SK-N-SH (cell line): ENCODE measurements at places on chromosomes 12 and 14. TPM values are rescaled to one million over a fixed set of nuclear protein-coding genes. Genes with fewer than 3 reads are reported as not detected.

DNA sequence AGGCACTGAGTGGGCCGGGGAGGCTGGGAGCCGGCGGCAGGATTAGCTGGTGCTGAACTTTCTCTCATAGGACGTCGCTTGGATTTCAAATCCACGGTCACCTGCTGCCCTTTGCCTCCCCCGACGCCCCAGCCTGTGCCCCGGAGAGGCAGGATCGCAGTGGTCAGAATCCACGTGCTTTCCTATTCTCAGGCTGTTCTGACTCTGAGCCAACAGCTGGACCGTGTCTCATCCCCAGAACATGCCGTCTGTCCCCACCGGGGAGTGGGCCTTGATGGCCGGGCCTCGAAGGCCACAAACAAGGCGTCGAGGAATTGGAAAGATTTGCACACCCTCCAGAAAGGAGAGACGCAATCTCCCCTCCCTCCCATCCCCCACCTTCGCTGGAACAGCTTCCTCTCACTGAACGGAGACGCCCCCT is 18.5 kb upstream of the MLXIP start:
- no peak for DNase-seq

CMKLR1 gene
- 0.15 and 0.31 TPM in 2 replicates for polyA plus RNA-seq

DNA sequence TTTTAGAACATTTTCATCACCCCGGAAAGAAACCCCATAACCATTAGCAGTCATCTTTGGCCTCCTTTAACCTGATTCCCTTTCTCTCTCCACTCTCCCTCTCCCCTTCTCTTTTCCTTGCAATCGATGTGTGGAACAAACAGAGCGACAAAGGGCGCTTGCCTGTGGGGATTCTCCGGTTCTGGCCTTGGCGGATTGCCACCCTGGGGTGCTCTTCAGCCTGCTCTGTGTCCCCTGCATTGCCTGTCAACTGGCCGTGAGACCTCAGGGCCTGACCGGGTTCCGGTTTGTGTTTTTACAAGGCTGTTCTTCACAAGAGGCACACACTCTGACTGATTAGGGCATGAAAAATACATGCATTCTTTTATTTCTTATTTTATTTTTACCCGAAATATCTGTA is 27.8 kb downstream of the LRTM2 start:
- DNase-seq, result no peak

DNA sequence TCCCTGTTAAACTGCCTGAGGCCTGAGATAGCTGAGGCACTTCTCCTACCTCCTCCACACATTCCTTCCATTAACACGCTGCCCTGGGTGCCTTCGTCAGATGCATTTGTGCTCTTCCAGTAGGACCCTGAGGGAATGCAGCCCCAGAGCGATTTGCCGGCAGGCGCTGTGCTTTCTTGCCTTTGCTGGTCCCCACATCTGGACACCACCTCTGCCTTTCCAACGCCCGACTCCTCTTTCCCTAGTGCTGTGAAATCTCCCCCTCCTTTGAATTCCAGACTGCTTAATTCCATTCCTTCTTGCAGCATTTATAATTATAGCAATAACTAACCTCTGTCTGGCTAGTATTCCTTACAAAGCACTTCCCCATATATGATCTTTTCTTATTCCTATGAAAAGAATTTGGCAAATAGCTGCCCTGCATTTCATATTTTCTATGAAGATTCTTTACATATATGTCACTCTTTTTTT is 88.4 kb downstream of the C12orf75 start:
- DNase-seq, result no peak

DNA sequence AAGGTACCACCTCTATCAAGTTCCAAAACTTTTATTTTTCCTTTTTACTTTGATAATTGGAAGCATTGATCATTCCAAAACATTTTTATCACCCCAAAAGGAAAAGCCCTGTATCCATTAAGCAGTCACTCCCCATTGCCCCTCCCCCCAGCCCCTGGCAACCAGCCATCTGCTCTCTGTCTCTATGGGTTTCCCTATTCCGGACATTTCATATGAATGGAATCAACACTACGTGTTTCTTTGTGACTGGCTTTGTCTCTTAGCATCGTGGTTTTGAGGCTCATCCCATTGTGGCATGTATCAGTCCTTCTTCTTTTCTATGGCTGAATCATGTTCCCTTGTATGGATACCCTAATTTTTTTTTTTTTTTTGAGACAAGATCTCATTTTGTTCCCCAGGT is 18.0 kb upstream of the PHETA1 start:
- DNase-seq, result no peak

- no peak for DNase-seq
Measured at GRCh38 chr14:64509036-64509435, 4.5 kb downstream of the ZBTB1 start.

- peak; percentile 49 for DNase-seq
Measured at GRCh38 chr12:76927170-76927784, 48.5 kb upstream of the CSRP2 start.

SLC4A8 gene
- 3.6 and 5.2 TPM in 2 replicates for polyA plus RNA-seq

GRCh38 chr12:65649126-65649525 is 175.2 kb upstream of the HMGA2 start:
- DNase-seq, result no peak

DNA sequence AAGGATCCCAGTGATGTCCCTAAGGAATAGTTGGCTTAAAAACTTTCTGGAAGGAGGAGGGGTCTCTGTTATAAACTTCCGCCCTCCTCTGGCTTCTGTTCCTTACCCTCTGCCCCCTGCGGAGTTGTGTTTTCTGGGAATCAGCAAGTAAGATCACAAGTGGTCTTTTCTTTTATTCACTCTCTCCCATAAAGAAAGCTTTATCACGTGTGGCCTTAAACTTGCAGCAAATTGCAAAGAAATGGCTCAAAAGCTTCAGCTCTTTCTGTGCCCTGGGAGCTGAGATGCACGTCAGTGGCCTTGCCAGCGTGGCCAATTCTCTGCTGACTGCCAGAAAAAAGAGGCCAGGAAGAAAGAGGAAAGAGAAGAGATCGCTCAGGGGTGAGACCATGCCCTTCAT is at the start of gene SLCO1C1:
TSS of gene SLCO1C1 (plus strand) at position 101 of the 400 bp plus-strand sequence. CDS start 4,245 bp downstream, outside the sequence.
- no peak for DNase-seq

DNA sequence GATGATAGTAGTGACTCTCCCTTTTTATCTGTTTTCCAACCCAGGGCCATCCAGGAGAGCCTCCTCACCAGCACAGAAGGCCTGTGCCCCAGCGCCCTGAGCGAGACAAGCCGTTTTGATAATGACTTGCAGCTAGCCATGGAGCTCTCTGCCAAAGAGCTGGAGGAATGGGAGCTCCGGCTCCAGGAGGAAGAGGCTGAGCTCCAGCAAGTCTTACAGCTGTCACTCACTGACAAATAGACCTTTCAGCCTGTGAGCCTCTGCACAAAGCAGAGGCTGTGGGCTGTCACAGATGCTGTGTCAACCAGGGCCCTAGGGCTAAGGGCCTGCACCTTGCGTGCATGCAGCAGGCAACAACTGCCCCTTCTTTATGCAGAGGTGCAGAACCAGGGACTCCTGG is 11.0 kb downstream of the C12orf76 start:
- no peak for DNase-seq

HELB gene
- 0.38 and 0.54 TPM in 2 replicates for polyA plus RNA-seq

DNA sequence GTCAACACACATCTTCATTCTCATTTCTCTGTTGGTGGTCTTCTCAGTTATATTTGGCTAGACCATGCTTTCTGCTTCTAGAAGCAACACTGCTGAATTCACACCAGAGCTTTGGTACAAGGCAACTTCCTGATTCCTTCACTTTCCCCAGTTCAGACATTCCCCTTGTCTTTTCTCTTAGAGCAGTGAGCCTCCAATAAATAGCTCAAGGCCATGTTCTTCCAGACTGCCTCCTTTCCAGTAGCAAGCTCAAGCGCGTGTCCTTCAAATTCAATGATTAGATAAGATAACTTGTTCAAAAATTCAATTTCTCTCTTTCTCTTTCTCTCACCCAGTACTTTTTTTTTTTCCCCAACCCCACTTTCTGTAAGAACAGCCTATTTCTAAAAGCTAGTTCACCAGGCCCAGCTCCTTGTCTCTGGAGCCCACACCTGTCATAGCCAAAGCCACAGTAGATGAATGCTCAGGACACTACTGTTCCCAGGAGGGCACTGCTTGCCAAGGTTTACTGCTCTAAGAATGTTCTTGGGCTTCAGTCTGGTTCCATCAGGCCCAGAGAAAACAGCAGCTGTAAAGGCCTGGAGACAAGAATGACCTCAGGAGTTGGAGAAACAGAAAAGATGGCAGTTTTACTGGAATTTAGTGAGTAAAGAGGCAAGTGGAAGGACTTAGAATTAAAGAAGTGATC is 17.7 kb downstream of the TBK1 start:
- no peak for DNase-seq

TC2N gene
- polyA plus RNA-seq, result 0.02 TPM in 1 of 2 replicates, not detected in the other

CLEC12A gene
- polyA plus RNA-seq, result not detected in 2 replicates

GRCh38 chr14:42353315-42353714 is 746.6 kb downstream of the LRFN5 start:
- DNase-seq, result no peak

GRCh38 chr12:65946821-65947220 is 122.5 kb downstream of the HMGA2 start:
- DNase-seq, result no peak

GRCh38 chr12:38132139-38132538 is 184.4 kb upstream of the ALG10B start:
- DNase-seq, result no peak

- DNase-seq, result no peak
Measured at GRCh38 chr12:132211816-132212215, 67.6 kb downstream of the NOC4L start.

DNA sequence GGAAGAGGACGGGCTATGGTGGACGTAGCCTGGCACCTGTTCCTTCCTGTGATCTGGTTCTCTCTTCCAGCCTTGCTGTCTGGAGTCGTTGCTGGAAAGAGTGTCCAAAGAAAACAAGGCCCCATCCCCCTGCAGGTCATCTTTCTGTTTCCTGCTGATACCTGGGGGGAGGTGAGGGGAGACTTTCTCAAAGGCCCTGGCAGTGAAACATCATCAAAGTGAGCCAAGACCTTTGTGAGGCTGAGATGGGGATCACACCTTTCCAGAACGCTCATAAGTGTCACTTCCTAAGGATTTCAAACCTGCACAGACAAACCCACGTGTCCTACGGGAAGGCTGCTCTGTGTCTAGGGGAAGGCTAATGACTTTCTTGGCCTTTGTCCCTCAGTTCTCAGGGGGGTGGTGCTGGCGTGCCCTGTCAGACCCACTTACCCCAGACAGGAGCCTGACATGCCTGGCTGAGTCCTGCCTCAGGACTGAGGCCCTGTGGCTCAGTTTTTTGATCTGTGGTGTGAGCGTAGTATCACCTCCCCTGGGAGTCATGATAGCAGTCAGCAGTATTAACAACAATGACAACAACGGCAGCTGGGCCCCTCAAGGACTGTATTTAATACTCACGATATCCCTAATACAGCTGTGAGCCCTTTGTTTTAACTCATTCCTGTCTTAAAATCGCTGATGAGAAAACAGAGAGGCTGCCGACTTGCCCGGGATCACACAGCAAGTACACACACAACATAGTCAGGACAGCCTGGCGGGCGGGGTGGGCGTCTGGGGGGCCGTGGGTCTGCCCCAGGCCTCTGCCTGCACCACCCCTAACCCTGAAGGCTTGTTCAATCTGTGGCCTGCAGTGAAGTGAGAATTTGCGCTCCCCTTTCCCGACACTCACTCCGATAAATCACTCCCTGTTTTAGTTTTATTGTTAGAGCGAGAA is 235.2 kb downstream of the SLC41A2 start:
- peak; percentile 73 for DNase-seq

DNA sequence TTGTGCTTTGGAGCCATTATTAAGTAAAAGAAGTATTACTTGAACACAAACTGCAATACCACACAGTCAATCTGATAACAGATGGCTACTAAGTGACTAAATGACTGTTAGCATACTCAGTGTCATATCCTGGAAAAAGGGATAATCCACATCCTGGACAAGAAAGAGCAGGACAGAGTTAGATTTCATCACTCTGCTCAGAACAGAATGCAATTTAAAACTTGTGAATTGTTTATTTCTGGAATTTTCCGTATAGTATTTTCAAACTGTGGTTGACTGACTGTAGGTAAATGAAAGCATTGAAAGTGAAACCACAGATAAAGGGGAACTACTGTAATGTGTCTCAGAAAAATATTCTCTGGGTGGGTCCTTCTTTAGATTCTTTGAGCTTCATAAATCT is 458.8 kb downstream of the TMEM117 start:
- no peak for DNase-seq

DNA sequence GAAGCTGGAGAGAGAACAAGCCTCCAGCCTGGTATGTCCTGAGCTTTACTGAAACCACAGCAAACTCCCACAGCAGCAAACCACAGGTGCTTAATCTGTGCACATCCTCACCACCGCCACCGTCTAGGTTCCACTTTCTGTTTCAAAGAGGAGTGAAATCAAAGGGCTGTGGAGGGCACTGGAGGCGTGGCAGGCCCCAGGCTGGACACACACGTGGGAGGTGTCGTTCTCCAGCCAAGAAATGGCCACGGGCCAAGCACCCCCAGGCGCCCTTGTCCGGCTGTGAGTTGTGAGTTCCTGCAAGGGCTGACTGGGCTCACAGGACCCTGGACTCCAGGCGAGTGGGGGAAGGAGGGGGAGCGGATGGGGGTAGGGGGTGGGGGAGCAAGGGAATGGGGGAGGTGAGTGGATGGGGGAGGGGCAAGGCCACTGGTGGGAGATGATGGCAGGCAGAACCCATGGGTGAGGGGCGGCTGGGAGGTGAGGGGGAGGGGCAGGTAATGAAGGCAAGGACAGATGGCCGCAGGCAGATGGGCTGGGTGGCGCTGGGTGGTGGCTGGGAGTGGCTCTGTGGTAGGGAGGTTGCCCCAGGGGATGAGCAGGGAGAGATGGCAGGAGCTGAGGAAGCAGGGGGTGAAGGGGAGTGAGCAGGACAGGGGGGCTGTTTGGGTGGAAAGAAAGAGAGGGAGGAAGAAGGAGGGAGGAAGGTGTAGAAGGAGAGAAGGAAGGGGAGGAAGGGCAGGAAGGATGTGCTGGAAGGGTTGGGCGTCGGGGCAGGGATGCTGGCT is 86.7 kb downstream of the NCOR2 start:
- peak; percentile 85 for DNase-seq

BCL11B gene
- not detected in 2 replicates for polyA plus RNA-seq

DNA sequence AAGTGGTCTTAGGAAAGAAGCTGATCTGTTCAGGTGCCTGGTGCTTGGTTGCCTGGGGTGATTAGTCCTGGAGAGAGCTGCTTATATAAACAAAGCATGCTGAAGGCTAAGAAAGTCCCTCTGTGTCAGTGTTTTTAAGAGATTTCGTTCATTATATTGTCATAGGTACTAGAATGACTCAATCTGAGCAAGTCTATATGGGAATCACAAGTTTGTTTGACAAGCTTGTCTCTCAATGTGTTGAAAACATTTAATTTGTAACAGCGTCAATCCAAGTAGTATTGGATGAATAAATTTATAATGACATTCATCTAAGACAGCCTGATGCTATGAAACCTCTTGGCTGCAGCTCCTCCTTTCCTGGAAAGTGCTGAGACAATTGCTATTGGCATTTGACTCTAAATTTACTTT is 256.3 kb downstream of the TMTC2 start:
- DNase-seq, result no peak

SLIRP gene
- 306 and 347 TPM in 2 replicates for polyA plus RNA-seq

BCL2L14 gene
- polyA plus RNA-seq, result not detected in 2 replicates

GRCh38 chr14:87282266-87282665 is 710.7 kb downstream of the GALC start:
- DNase-seq, result no peak

FAM186B gene
- polyA plus RNA-seq, result 0.16 and 0.24 TPM in 2 replicates

DCN gene
- polyA plus RNA-seq, result 5.5 and 8.9 TPM in 2 replicates

GRCh38 chr14:84375235-84375634 is 1154.7 kb upstream of the FLRT2 start:
- DNase-seq, result no peak

SDR9C7 gene
- not detected in 2 replicates for polyA plus RNA-seq
